ENCODE measurements at places on chromosomes 3 and 15.

DNA sequence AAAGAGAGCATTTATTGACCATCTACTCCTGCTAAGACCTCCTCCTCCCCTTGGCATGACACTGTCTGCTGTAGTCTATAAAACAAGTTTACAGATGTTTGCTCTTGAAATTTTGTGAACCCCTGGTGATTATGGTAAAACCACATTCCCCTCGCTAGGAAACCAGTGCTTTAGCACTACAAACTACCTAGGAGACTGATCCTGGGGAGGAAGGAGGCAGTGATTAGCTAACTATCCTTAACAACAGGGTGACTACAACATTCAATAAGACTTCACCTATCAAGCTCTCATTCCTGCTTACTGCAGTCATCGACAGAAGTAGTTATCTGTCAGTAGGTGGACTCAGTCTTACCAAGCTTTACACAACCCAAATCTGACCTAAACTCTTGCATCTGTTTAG, 371.3 kb downstream of the TUSC7 start:
- DNase-seq, result no peak

DNA sequence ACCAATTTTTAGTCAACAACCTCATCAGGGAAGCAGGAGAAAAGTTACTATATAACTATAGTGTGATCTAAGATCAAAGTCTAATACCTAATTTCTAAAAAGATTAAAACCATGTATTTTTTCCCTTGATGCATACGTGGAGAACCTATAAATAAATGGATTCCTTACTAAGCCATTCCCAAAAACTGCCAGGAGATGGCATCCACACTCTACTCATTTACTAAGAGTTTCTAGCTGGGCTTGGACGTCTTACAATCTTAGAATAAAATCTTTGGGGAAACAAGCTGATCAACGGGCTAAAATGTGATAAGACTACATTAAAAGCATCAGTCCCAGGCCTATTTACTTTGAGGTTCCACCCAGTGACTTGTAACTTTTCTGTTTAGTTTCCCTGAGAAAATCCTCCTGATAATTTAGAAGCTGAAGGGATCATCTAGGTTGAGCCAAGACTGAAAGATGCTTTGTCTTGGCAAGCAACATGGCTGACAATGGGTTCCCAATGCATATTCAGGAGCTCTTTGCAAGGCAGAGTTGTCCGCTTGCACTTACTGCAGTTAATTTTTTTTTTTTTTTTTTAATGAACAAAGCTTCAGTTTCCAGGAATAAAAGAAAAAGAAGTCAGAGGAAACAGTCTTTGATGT, 85.5 kb upstream of the FGF12 start:
- peak; percentile 77 for DNase-seq

- no peak for DNase-seq
Observed at GRCh38 chr15:95171564-95171963, 940.2 kb downstream of the MCTP2 start.

DNA sequence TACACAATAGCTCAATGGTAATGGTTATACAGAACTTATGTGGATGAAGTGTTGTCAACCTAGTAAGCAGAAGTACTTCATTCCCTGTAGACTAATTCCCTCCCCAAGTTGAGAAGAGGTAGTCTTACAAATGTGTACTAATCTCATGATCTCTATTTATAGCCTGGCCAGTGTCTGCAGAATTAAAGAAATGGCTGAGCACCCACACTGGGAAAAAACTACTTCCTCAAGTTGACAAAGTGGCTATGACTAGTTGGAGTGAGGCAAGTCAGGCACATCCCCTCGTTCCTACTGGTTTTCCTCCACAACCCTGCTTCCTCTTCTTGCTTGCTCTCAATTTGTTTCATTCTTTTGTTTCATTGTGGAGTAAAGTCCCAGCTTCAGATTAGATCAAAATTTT, 566.7 kb upstream of the ZNF717 start:
- DNase-seq, result no peak

- no peak for DNase-seq
Observed at GRCh38 chr15:82871358-82871757, 61.9 kb downstream of the WHAMM start.

DNA sequence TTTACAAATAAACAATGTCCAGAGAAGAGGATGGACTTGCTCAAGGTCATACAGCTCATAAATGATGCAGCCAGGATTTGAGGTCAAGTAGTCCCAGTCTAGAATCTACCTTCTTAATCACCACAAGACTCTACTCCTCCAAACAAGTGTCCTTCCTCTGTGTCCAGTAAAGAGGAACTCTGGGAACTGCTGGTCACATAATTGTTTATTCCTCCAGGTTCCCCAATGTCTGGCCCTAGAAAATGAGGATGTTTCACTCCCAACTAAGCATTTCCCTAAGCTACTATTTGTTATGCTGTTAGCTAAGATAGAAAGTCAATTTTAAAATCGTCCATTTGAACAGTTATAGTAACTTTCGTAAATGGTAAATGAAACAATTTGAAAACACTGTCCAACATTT, 192.4 kb downstream of the FHIT start:
- DNase-seq, result no peak

DNA sequence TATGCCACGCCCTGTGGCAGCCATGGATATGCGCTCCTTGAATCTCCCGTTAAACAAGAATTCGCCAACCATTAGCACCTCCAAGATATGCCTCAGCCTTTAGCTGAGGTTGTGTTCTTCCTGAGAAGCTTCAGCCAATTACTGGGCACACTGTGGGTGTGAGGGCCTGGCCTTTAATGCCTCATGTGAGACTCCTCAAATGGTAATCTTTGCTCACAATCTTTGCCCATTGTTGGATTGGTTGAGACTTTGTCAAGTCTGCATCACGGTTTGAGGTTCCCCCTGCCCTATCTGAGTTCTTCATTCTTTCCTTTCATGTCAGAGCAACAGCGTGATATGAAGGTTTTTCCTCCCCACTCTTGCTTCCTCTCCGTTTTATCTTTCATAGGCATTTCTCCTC, 108.1 kb upstream of the CCDC54 start:
- DNase-seq, result no peak

DNA sequence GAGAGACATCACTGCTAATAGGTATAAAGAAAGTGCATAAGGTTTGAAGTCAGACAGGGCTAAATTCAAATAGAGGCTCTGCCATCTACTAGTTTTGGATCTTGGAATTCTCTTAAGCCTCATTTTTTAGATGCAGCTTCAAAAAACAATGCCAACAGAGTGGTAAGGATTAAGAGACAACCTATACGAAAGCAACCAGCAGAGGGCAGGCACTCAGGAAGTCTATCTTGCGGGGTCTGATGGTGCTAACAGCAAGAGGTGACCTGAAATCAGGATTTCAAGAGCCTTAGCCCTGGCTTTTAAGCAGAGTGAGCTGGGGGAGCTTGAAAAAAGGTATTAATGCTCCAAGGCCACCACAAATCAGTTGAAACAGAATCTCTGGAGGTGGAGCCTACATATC, 40.7 kb downstream of the LDHAL6B start:
- peak; percentile 72 for DNase-seq

DNA sequence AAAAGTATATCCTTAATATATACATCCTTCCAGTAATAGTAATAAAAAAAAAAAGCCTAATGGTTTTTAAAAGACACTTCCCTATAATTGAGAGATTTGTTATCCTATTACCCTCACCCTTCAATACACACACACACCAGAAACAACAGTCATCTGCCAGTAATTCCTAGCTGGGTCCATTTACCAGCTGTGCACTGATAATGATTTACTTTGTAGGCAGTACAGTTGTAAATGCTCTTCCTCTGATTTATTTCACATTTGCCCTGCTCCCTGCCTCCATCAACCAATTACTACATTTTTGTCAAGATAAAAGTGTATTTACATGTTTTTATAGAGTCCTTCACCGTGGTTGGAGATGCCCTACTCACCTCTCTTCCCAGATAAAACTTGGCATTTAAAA, 12.4 kb downstream of the TPM1 start:
- peak; percentile 16 for DNase-seq

DNA sequence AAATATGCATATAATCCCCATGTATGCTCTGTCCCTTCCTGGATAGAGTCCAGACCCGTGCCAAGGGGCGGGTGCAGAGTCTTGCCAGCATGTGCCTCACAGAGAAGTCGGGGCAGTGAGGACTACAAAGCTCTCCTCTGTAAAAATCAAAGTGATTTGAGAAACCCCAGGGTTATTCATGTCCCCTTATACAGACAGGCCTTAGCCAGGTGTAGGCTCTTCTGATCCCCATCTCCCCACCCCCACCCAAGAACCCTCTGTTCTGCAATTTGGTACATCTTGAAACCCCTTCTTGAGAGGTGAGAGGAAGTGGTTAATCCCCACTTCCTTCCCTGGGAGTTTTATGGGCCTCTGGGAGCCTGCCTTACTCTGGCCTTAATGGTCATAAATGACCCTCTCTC, 24.7 kb downstream of the TRIM71 start:
- no peak for DNase-seq

DNA sequence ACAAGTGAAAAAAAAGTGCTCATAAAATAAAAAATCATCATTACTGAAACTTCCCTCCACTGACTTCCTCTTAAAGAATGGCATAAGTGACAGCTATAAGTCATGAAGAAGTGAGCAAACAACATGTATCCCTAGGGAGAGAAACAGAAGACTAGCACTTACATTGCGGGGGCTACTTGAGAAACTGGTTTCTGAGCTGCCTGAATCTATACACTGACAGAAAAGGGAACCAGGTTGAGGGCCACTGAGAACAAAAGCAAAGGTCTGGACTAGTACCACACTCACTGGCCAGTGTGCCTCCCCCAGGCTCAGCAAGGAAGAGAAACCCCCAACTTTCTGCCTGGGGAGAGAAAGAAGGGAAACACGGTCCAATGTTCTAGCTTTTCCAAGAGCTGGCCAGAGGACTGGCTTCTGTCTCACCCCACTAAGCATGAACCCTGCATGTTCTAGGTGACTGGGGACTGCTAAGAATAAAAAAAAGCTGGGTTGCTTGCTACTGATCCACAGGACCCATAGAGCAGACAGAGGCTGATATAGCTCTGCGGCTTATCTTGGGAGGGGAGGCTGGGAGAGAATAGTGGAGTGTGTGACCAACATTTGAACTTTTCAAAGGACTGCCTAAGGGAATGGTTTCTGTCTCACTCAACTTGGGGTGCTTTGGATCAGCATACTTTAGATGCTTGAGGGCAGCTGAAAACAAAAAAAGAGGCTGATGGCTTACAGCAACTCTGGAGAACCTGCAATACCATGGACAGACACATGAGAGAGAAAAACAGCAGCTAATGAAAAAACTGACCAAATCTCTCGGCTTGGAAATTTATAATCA, 8.1 kb downstream of the RAD18 start:
- DNase-seq, result peak; percentile 86

DNA sequence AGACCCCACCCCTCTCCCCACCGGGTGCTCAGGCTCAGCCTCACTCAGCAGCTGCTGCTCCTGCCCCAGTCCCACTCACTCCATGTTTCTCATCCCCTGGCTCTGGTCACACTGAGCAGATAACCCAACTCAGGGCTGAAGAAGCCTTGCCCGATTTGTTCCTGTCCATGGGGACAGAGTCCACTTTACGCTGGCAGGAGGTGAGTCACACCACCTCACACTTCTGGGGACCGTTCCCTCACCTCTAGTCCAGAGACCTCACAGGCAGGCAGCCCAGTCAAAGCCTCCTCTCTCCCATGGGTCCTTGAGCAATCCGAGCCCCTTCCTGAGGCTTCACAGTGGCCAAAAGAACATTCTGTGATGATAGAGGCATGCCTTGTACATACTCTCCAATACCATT, 1.4 kb downstream of the CIDEC start:
- DNase-seq, result no peak

DNA sequence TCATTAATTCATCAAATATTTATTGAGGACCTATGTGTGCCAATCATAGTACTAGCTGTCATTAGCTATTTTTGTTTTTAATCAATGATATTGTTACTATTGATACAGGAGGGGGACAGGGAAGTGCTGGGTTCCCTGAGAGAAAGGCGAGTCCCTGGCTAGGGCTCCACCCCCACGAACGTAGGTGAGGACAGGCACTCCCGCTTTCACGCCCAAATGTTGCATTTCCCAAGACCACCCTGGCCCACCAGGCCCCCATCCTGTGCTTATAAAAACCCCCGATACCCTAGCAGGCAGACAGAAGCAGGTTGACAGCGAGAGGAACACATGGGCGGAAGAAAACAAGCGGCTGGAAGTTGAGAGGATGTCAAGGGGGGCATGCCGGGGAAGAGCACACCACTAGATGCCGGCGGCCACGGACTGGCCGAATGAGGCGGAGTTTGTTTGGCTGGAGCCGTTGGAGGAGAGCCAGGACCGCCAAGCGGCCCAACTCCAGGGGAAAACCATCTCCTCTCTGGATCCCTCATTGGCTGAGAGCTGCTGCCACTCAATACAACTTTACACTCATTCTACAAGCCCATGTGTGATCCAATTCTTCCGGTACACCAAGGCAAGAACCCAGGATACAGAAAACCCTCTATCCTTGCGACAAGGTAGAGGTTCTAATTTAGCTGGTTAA, 798.7 kb upstream of the SEMA6D start:
- DNase-seq, result no peak

DNA sequence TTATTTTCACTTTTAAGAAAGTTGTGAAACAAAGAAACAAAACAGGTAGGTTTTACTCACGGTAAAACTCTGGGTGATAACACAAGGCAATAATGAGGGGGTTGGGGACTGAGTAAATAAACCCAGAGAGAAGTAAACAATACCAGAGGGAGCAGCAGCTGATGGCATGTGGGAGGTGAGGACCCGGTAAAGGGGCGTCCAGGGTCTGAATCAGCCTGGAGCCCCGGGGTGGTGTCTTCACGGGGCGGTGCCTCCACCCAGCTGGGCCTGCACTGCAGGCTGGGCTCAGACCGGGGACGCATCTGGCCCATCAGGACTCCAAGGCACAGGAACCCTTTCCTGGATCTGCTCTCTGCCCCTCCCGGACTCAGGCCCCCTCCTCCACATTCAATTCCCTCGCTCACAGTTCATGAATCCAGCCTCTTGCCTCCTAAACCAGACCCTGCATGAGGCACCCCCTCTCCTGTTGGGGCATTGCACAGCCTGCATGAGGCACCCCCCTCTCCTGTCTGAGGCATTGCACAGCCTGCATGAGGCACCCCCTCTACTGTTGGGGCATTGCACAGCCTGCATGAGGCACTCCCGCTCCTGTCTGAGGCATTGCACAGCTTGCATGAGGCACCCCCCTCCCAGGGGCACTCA, 73.9 kb upstream of the MFGE8 start:
- no peak for DNase-seq

DNA sequence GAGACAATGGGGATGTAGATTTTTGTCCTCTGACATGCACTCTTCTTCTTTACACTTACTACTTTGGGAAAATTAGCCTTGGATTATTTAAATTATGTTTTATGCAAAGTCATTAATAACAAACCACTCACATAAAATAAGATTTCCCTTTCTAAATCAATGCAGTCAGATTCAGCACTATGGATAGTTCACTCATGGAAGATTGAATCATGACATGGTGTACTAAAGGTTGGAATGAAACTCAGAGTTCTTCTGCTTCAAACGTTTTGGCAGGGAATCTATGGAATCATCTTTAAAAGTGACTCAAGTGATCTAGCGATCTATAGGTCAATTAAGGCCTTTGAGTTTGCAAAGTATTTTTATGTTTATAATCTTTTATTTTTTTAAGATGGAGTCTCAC, 154.3 kb downstream of the KCNMB2 start:
- DNase-seq, result no peak

- no peak for DNase-seq
Observed at GRCh38 chr3:182180654-182181385, 469.1 kb downstream of the SOX2 start.

- DNase-seq, result no peak
Observed at GRCh38 chr3:120424506-120424905, 26.3 kb downstream of the FSTL1 start.

GRCh38 chr3:130925628-130926027, 31.7 kb downstream of the ATP2C1 start:
- DNase-seq, result peak; percentile 23

- DNase-seq, result no peak
Observed at GRCh38 chr15:93730724-93731123, 500.6 kb upstream of the MCTP2 start.

GRCh38 chr3:69445498-69445897, 59.6 kb upstream of the FRMD4B start:
- DNase-seq, result no peak
